Left lung (tissue), 14 donors: ENCODE measurements at places on chromosomes 2 and 18. TPM values are rescaled to one million over a fixed set of nuclear protein-coding genes. Genes with fewer than 3 reads are reported as not detected.

ORC4 gene
- polyA plus RNA-seq, result 58.0 TPM

DNA sequence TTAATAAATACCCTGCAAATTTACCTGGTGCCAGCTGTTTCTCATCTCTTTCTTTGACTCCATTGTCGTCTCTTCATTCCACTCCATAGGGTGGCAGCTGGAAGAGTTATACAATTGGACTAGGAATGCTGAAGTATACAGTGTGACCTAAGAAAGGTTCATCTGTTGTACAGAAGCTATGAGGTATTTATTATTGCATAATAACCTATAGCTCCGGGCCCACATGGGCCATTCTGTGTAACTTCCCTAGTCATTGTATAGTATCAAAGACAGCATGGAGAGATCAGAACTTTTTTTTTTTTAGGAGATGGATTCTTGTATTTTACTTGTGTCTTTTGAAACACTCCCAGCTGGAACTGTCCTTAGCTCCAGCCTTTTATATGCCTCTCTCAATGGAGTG is 26.2 kb downstream of the BMP10 start:
- no peak for DNase-seq

DNA sequence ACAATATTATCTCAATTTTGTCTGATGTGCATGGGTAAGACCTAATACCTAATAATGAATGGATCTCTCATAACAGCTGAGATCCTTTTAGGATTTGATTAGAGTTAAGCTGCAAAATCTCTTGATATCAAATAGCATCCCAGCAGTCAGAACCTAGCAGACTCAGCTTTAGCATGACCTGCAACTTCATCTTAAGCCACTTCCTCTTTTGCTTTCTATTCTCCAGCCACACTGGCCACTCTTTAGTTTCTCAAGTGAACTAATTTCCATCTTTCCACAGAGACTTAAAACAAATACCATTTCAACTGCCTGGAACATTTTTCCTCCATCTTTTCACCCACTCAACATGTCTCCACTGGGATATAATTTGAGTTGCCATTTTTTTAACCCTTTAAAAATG is 1251.6 kb upstream of the ZEB2 start:
- no peak for DNase-seq

DNA sequence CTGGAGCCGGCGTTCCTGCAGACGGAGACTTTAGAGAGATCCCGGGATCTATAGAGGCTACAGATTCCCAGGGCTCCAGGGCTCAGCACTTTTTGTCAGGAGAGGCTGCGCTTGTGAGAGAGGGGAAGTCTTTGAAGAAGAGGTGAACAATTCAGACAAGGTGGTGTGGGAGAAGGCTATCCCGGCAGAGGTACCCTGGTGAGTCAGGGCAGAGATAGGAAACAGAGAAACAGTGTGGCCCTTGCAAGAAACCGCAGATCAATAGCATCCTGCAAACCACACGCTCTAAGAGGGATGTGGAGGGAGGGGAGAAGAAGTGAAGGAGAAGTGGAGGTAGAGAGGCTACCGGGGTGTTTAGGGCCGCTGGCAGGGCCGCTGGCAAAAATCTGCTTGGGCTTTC is 160.5 kb upstream of the APCDD1 start:
- no peak for DNase-seq
